ENCODE measurements at places on chromosomes 6 and 20. TPM values are rescaled to one million over a fixed set of nuclear protein-coding genes. Genes with fewer than 3 reads are reported as not detected.

- peak; percentile 73 for DNase-seq
Measured at GRCh38 chr20:33667676-33668465, 1.1 kb downstream of the ACTL10 start.

DNA sequence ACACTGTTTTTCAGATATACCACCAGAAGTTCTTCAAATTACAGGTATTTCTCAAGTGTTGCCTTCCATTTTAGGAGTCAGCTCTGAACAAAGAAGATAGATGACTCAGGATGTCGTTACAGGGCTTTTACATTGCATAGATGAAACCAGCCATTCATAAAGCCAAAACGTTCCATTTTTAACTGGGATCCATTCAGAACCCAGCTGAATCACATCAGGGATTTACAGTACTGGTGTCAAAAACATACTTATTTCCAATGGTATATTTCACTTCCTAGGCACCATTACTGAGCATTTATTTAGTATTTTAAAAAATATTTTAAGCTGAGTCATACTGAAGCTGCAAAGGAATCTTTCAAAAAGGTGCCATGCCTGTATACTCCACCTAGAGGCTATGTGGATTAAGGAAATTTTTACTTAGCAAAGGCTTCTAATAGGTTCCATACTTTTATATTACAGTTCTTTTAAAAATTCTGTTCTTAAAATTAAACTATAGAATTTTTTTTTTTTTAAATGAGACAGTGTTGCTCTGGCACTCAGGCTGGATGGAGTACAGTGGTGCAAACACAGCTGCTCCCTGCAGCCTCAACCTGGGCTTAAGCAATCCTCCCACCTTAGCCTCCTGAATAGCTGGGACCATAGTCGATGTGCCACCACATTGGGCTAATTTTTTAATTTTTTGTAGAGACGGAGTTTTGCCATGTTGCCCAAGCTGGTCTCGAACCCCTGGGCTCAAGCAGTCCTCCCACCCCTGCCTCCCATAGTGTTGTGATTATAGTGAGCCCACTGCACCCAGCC lies 2.6 kb downstream of the ASF1A start:
- DNase-seq = no peak

MCCD1 gene
- not detected for total RNA-seq

GRCh38 chr20:47907031-47907675 lies 121.9 kb upstream of the SULF2 start:
- no peak for DNase-seq

All from activated T-cell treated with anti-CD3 and anti-CD28 coated beads, Interleukin-2, amount 50 U/mL, for 4 hours (primary cell).